H54 (cell line): ENCODE measurements at places on chromosomes 6 and 20.

DNA sequence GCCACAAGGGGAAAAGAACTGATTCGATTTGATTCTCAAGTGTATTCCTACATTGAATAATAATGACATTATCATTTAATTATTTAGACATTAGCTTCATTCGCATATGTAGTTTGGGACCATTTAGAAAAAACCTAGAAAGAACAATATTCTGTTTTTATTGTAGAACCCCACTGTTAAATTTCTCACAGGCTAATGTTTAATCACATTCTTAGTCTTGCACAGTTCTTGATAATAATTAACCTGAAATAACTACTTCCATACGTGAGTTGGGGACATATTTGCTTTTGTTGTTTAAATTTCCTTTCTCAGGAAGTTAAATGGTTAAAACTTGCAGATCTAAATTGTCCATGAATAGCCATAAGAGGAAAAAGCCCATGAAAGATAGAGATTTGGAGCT is 275.2 kb downstream of the TFAP2B start:
- DNase-seq, result no peak

- DNase-seq, result no peak
These were observed 44.3 kb downstream of the HDGFL1 start for GRCh38 chr6:22613695-22614094.

DNA sequence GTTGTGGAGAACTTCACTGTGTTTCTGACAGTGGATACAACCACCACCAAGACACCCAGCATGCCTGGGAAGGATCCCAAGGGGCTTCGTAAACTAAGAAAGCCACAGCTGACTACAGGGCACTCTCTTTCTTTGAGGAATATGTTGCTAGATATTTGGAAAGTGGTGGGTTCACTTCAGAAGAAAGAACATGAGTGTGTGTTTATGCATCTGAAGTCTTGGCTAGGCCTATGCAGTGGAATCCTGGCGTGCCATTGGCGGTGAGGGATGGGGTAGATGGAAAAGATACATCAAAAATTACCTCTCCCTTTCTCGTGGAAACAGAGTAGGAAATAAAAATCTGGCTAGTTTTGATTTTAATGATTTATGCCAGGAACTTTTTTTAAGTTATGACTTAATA is 187.7 kb downstream of the PDE7B start:
- no peak for DNase-seq

DNA sequence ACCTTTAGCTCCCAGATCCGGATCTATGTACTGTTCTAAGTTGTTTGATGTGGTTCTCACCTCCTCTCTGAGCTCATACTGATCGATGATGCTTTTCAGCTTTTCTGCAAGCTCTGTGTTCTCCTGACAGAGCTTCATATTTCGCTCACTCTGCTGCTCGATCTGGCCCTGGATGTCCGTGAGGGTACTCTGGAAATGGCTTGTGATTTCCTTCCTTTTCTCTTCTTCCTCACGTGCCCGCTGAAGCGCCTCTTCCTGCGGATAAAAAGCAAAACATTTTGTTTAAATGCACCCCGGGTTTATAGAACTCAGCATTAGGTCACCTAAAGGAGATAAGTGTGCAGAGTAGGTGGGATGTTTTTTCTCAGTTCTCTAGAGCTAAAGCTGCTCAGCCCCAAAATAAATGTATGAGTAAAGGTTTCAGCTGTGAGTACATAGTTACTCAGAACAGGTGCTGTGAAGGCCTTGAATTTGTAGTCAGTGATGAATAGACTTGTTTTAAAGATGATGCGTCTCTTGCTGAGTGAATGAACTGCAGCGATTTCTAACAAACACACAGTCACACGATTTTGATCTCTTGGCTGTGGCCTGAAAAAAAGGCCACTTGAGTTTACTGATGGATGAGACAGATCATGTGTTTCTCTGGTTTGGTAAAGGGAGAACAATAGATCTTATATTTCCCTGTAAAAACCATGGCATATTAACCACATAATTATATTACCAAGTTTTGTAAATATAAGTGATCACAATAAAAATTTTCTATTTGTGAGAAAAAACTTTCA is 29.1 kb downstream of the TXLNB start:
- no peak for DNase-seq

DNA sequence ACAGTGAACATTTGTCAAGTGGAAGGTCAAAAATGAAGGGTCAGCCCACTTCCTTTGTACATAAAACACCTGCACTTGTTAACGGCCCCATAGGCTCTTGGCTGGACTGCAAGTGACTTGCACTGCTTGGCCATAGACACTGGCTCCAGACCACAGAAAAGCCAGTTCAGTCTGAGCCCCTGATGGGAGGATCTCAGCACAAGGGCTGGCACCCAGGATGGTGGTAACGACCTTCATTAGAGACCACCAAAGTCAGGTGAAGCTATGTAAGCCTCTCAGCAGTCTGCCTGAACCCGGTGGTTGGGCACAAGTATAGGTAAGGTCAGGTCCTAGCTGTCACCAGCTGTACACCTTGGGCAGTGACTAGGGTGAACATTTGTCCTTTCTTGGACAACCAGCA is 16.1 kb downstream of the PLAGL2 start:
- no peak for DNase-seq

- no peak for DNase-seq
These were observed 8.2 kb downstream of the CCN5 start for GRCh38 chr20:44723391-44723790.

DNA sequence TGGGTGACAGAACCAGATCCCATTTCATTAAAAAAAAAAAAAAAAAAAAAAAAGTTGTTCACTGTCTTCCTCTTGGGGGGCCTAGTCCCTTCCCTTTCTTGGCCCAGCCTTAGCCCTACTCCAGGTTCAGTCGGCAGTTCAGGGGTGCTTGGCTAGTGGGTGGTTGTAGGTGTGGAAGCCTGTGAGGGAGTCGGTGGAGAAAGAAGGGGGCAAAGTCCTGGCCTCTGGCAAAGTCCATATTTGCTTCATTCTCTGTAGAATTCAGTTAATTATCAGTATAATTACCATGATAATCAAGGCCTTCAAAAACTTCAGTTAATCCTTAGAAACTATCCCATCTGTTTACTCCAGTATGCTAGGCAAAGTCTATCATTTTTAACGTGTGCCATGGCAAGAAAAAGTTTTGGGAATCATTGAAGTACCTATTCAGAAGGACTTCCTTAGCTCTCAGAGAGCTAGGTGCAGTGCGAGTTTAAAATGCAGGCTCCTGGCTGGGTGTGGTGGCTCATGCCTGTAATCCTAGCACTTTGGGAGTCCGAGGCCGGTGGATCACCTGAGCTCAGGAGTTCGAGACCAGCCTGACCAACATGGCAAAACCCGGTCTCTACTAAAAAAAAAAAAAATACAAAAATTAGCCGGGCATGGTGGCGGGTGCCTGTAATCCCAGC is 205.7 kb upstream of the ARG1 start:
- DNase-seq, result no peak

DNA sequence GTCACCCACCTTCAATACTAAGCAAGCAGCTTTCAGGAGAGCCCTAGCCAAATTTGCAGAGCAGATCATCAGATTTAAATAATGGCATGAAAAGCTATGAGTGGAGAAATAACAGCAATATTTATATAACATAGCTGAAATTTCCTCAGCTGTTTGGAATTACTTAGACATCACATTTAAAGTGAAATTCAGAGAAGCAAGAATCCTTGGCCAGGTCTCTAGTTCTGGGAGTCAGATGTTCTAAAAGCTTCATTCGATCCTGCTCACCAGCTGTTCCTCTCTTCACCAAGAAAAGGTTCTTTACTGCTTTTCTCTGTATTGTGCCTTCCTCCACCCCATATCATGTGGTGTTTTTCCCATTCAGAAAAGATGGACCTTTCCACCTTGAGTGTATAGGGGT is 152.3 kb upstream of the JAG1 start:
- DNase-seq, result no peak

GRCh38 chr6:144660561-144661115 is 375.5 kb downstream of the UTRN start:
- no peak for DNase-seq

GRCh38 chr20:17171746-17172280 is 55.0 kb upstream of the PCSK2 start:
- DNase-seq, result no peak

DNA sequence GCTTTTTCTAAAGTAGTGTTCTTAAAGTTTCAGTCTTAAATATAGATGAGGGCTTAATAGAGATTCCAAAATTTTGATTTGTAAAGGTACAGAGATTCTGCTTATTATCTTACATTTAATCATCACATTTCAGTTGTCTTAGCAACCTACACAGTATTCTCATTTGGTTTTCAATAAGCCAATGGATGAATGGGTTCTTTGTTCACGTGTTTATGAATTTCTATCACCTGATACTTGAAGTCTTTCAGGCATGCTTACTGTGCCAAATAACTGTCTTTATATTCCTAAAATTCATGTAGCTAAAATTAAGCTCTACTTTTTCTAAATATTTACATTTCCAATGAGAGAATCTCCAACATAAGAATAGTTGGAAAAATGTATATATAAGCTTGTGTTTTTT is 152.7 kb downstream of the EYA4 start:
- DNase-seq, result no peak

DNA sequence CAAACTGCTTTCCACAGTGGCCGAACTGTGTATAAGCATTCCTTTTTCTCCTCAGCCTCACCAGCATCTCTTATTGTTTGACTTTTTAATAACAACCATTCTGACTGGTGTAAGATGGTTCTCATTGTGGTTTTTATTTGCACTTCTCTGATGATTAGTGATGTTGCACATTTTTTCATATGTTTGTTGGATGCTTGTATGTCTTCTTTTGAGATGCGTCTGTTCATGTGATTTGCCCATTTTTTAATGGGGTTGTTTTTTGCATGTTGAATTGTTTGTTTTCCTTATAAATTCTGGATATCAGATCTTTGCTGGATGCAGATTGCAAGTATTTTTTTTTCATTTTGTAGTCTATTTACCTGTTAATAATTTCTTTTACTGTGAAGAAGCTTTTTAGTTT is 11.2 kb upstream of the ZSCAN12 start:
- DNase-seq, result no peak

- DNase-seq, result no peak
These were observed 78.0 kb downstream of the RWDD2A start for GRCh38 chr6:83270971-83271719.

DNA sequence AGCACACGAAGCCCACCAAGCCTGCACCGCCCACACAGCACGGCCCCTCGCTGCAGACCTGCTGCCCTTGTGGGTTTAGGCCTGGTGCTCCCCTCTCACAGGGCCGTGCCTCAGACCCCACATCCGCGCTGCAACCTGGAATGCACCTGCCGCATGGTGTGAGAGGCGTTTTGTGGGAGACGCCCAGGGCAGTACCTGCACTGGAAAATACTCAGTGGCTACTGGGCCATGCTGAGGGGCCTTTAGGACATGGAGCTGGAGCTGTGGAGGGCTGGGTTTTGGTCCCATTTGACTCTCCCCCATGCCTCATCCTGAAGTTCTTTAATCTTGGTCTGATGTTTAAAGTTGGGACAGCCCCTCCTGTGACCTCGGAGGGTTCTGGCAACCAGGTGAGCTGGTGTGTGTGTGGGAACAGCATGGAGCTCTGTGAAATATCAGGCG is 116.3 kb downstream of the ERMARD start:
- DNase-seq, result no peak

DNA sequence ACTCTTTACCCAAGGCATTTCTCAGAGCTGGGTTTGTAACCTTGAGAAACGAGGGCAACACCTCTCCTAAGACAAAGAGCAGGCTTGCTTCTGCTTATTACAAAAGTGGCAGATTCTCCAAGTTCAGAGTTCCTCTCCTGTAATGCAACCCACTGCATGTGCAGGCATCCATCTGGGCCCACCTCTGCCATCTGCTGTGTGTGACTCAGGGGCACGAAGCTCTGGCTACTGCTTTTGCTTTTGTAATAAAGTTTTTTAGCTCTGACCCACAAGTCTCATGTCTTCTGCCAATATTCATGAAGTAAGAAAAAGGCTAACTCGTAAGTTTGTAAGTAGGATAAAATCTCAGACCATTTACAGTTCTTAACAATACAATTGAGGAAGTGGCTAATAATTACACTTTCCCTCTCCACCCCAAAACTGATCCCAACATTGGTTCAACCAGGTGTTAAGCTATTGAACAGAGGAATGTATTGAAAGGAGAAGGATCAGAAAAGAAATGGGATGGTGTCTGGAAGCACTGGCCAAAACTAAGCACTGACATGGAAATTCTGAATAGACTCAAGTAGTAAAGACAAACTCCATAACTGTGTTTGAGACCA is 51.7 kb upstream of the SMLR1 start:
- no peak for DNase-seq

DNA sequence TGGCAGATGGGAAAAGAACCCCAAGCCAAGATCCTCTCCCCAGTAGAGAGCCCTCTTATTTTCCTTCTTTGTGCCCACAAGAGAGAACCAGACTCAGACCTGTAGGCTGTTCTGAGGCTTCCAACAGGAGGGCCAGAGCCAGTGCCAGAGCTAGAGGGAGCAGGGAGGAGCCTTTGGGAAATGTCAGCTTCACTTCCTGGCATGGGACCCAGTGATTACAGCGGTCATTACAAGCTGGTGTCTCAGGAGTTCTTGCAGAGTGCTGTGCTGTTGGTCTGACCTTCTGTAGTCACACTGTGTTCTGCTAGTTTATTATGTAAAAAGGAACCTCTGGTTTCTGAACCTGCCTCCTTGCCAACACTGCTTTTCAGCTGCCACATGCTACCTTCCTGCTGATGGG is 38.9 kb downstream of the STK35 start:
- no peak for DNase-seq

- no peak for DNase-seq
These were observed 13.5 kb downstream of the SALL4 start for GRCh38 chr20:51788822-51789221.

DNA sequence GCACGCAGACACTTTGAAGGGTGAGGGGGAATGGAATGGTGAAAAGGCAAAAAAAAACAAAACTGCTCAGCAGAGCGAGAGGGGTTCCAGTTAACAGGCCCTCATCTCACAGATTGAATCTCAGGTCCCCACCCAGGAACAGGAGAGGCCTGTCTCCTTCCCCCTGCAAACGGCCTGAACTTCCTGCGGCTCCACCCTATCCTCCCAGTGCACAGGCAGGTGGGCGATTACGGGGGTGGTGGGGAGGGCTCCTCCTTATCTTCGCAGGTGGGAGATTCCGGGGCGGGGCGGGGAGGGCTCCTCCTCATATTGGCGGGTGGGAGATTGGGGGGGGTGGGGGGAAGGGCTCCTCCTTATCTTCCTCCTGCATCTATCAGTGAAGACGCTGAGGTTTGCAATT is 129.0 kb downstream of the SOX4 start:
- no peak for DNase-seq
